ENCODE measurements at places on chromosomes 11 and 22.

GRCh38 chr11:57476757-57477506, 16.6 kb downstream of the RTN4RL2 start:
- DNase-seq = peak; percentile 60

DNA sequence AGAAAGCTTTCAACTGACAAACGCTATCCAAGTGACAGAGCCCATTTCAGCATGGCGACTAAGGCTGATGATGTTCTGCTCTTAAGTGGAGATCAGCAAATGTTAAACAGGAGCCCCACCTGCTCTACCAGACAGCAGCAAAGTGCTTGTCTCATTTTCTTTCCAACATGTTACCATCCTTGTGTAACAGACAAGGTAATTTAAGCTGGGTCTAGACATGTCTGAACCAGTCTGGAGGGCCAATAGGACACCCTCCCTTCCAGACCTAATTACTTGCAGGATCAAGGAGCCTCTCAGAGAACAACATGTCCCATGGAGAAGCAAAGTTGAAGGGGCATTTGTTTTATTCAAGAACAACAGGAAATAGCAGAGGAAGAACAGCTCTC, 3.9 kb upstream of the LMO2 start:
- no peak for DNase-seq

DNA sequence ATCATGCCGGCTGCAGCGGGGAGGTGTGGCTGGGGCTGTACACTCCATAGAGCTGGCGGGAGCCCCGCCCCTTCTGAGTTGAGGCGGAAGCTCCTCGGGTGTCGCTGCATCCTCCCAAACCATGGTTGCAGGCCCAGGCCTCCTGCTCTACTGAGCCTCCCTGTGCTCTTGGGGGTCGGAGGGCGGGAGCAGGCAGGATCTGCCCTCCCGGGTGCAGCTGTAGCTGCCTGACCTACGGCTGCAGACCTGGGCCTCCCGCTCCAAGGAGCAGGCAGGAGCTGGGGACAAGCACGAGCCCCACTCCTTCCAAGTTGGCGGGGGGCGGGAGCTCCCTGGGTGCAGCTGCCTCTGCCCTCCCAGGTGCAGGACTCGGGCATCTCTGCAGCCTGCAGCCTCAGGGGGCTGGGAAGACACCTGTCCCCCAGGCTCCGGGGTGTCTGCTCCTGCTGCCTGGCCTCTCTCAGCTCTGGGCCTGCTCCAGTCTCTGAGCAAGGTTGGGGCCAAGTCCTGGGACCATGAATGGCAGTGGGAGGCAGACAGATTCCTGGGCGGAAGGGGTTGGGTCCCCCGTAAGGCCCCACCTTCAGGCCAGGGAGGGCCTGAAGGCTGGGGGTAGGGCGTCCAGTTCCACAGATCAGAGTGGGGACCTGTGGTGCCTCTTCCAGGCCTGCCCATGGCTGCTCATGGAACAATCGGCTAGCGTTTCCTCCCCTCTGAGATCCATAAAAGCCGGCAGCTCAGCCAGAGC, 46.4 kb upstream of the SC5D start:
- no peak for DNase-seq

- no peak for DNase-seq
Observed at GRCh38 chr11:29119116-29119515, 897.7 kb downstream of the KCNA4 start.

GRCh38 chr11:70764356-70764905, 366.1 kb downstream of the CTTN start:
- DNase-seq = no peak

DNA sequence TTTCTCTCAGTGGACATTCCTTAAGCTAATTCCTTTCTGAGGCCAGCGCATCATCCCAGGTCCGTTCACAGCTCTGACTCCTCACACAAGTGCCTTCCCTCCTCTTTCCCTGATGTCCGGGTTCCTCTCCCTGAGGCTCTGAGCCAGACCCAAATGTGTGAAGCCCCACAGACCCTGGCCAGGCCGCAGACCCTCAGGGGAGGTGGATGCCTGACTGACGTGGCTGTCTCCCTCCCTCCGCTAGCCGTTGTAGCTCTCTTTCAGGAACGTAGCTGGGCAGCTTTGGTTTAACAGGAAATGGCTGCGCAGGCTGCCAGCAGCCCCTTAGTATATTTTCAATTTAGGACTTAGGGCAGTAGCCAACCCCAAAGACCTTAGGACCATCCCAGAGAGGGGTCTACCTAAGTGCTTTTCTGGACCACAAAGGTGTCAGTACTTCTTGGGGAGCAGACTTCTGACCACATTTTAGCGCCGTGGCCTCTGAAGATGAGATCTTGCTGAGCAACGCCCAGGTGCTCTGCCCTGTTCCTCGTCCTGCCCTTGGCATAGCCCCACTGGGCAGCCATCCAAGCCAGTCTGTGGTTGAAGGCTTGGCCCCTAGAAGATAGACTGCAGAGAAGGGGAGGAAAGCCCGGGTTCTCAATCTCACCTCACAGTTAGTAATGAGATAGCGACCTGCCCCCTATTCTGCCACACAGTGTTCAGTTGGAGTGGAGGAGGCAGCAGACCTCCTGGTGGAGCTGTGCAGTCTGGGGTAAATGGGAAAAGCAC, 27.0 kb downstream of the MYBPC3 start:
- no peak for DNase-seq

DNA sequence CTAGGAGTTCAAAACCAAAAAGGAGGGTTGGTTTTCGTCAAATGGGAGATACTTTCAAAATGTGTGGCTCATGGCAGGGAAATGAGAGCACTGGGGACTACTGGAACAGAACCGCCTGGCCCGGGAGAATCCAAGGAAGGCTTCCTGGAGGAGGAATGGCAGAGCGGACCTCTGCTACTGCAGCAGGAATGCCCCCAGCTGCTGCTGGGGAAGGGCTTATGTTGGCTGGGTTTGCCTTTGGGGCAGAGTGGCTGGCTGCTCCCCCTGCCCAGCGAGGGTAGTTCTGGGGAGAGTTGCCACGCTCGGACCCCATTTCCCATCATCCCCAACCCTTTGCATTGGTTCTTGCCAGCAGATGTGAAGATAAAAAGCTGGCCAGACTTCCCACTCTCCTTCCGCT, 10.6 kb upstream of the APOBEC3A start:
- no peak for DNase-seq

DNA sequence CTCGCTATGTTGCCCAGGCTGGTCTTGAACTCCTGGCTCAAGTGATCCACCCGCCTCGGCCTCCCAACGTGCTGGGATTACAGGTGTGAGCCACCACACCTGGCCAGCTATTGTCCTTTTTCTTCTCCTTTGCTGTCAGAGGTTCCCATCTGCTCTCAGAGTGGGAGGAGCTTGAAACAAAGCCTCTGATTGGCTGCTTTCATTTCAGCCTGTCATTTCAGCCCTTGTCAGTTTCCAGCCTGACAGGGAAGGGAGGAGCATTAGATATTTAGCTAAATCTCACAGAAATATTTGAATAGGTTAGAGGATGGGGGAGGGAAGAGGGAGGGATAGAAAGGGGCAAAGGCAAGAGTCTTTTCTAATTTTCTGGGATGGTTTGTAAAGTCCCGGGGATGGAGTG, 8.7 kb downstream of the SLC22A6 start:
- no peak for DNase-seq

- no peak for DNase-seq
Observed at GRCh38 chr11:104846216-104846615, 52.0 kb downstream of the CASP12 start.

DNA sequence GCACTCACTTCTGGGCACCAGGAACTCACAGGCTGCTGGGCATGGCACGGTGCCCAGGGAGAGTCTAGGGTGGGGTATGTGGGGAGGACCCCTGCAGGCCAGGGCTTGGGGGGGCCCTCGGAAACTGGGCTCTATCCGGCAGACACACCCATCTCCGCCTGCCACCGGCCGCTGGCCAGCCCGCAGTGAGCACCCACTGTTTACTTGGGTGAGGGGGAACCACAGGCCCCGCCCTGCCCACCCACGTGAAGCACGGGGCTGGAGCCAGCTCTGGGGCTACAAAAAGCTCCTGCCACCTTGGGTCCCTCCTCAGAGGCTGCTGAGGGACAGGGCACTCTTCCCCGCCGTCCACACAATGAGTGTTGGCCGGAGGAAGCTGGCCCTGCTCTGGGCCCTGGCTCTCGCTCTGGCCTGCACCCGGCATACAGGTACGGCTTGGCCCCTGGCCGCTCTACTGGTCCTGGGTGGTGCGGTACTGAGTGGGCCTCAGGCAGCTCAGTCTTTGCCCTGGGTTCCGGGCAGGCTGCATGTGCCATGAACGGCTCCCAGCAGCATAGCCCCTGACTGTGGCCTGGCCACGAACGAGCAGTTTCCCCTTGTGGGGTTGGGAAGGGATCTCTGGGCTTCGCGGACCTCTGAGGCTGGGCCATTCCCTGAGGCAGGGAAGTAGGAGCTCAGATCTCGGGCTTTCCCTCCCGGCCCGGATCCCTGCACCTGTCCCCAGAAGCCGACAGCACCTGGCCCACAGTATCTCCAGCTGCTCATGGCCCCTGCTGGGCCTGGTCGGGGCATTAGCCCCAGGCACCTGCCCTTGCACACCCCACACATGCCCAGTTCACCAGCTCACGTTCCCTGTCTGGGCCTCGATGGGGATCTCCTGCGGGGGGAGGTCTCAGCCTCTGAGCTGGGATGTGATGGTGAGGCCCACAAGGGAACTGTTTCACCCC, at the start of gene MUC5AC:
MUC5AC (plus strand) TSS at position 309 of the 947 bp plus-strand sequence; CDS start at position 356, 47 bp downstream.
- no peak for DNase-seq

GRCh38 chr22:31496735-31497146, 405 bp downstream of the SFI1 start:
- DNase-seq = peak; percentile 25

DNA sequence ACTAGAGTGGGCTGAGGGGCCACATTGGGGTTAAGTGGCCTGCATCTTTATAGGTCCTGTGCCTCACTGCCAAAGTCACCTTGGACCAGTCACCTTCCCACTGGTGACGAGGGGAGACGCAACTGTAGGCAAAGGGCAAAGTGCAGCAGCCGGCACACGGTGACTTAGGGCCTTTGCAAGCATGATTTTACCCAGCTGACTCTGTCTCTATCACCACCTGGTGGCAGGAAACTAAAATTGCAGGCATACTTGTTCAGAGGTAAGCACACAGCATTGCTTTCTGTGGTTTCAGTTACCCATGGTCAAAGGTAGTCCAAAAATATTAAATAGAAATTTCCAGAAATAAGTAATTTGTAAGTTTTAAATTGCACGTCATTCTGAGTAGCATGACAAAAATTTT, 1164.4 kb downstream of the BRD1 start:
- peak; percentile 36 for DNase-seq

DNA sequence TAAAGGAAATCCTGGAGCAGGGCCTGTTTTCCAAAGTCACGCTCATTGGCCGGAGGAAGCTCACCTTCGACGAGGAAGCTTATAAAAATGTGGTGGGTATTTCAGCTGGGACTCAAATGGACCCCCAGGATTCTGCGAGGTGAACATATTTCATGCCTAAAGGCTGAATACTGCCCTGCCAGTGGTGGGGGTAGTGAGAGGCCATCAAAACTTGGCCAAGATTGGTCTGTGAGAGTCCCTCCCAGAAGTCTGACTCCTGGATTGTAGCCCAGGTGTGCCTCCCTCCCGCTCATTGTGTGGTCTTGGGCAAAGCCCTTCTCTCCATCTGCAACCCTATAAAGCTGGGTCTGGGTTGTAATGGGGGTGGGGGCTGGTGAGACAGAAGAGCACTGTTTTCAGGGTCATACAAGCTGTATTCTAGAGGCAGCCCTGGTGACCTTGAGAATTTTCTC, 853 bp downstream of the HTATIP2 start:
- no peak for DNase-seq

DNA sequence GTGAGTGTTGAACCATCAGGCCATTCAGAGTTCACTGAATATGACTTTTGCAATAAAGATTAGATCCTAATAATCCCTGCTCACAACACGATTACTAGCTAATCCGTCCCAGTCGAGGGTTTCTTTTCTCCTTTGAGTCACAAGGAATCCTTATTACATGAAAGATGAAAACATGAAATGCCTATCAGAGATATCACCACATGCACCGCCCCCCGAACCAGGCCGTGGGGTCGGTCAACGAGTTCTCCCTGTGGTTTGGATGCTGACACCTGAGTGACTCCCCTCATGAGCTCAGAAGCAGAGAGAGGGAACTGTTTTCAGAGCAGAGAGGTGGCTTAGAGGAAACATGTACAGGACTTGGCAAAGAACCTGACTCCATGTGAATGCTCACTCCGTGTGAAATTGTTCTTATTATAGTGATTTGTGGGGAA, 263.3 kb downstream of the ETS1 start:
- DNase-seq = no peak

- no peak for DNase-seq
Observed at GRCh38 chr11:82978422-82979099, 77.0 kb downstream of the DDIAS start.

DNA sequence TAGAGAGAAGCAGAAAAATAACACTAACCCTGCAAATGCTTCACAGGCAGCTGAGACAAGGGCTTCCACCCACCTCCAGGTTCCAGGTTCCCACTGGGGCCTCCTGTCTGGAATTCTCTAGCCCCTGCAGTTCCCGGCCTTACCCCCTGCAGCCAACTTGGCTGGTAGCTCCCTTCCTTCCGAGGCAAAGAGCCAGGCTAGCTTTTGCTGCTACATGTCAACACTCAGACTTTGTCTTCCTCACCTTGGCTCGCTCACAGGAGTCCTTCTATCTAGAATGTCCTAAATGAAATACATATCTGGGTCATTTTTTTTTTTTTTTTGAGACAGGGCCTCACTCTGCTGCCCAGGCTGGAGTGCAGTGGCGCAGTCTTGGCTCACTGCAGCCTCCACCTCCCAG, 9.9 kb upstream of the TTLL1 start:
- no peak for DNase-seq

- no peak for DNase-seq
Observed at GRCh38 chr11:86414032-86414431, 39.3 kb downstream of the CCDC81 start.

GRCh38 chr11:111353776-111354600, 25.1 kb downstream of the POU2AF1 start:
- DNase-seq = no peak

DNA sequence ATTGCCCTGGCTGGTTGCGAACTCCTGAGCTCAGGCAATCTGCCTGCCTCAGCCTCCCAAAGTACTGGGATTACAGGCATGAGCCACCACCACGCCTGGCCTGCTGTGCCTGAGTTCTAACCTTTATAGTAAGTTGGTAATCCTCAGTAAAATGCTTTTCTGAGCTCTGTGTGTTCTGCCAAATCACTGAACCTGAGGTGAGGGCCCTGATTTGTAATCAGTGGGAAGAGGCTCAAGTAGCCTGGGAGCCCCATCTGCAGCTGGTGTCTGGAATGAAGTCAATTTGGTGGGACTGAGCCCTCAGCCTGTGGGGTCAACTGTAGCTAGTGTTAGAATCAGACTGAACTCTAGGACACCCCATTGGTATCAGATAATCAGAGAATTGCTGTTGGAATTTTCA, 72.6 kb upstream of the PARVG start:
- no peak for DNase-seq

- peak; percentile 66 for DNase-seq
Observed at GRCh38 chr11:47980907-47981621, 705 bp downstream of the PTPRJ start.

- DNase-seq = peak; percentile 30
Observed at GRCh38 chr22:22999523-22999922, 70.8 kb upstream of the GNAZ start.
